ENCODE measurements at places on chromosomes 7 and 10. TPM values are rescaled to one million over a fixed set of nuclear protein-coding genes. Genes with fewer than 3 reads are reported as not detected.

Gene VIPR2
- total RNA-seq, result 3.2 TPM

GRCh38 chr10:127690176-127690835 lies 46.7 kb upstream of the FOXI2 start:
- H3K36me3 ChIP-seq, result no peaks in the 10 kb centered on the region
- H3K4me1 ChIP-seq, result no peaks in the 10 kb centered on the region
- H3K27me3 ChIP-seq, result no peaks in the 10 kb centered on the region

DNA sequence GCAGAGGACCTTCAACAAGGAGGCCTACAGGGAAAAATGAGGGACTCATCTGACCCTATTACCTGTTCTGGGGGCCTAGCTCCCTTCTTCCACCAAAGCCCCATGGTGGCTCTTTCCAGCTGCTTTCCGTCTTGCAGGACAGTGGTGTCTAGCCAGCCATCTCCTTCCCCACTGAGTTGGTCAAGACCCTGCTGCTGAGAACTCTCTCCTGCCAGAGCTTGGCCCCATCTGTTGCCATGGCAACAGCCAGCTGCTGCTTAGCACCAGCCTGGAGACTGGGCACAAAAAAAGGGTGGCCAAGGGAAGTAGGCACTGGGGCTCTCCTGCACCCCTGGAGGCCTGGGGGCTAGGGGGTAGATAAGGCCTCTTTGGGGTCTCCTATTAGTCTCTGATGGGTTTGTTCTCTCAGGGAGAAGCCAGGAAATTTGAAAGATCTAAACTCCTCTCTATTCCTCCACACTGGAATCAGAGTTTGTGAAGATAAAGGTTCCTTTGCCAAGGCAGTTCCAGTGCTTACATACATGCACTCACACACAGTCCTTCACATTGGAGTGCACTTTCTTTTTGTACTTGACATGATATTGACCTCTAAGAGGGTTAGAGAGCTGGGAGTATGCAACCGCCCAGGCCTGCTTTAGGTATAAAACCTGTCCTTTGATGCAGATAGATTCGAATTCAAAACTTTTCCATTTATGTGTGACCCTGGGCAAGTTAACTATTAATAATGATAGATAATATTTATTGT lies 15.8 kb downstream of the TSPAN33 start:
- H3K4me3 ChIP-seq, result no peak overlapping the region
- H3K4me1 ChIP-seq, result no peaks in the 10 kb centered on the region
- H3K27ac ChIP-seq, result no peak overlapping the region

- no peak for DNase-seq
- H3K27ac ChIP-seq, result no peak overlapping the region
- H3K27me3 ChIP-seq, result no peaks in the 10 kb centered on the region
- no peak overlapping the region for H3K4me3 ChIP-seq
- H3K4me1 ChIP-seq, result no peaks in the 10 kb centered on the region
- H3K36me3 ChIP-seq, result no peaks in the 10 kb centered on the region
These were observed 93.2 kb downstream of the TWIST1 start for GRCh38 chr7:19024261-19024660.

GRCh38 chr10:18308600-18308999 lies 168.4 kb downstream of the CACNB2 start:
- DNase-seq, result no peak
- no peak overlapping the region for H3K4me3 ChIP-seq
- H3K27ac ChIP-seq, result no peak overlapping the region
- no peaks in the 10 kb centered on the region for H3K36me3 ChIP-seq

- no peaks in the 10 kb centered on the region for H3K27me3 ChIP-seq
- no peak overlapping the region for H3K27ac ChIP-seq
- H3K4me3 ChIP-seq, result no peak overlapping the region
- no peak for DNase-seq
These were observed 30.1 kb downstream of the RBM33 start for GRCh38 chr7:155674556-155674955.

DNA sequence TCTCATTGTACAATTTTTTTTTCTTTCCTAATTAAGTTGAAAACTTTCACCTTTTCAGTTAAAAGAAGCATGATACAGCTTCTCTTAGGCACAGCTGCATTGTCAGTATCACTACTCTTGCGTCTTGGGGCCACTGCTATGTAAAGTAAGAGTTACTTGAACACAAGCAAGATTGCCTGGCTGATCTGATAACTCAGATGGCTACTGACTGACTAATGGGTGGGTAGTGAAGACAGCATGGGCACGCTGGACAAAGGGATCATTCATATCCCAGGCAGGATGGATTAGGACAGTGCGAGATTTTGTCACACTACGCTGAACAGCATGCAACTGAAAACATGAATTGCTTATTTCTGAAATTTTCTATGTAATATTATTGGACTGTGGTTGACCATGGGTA lies 11.6 kb upstream of the ADAMTS14 start:
- H3K4me1 ChIP-seq, result peaks cover 2% of the 10 kb centered on the region
- DNase-seq, result no peak
- no peak overlapping the region for H3K4me3 ChIP-seq
- H3K36me3 ChIP-seq, result no peaks in the 10 kb centered on the region
- H3K27me3 ChIP-seq, result no peaks in the 10 kb centered on the region

DNA sequence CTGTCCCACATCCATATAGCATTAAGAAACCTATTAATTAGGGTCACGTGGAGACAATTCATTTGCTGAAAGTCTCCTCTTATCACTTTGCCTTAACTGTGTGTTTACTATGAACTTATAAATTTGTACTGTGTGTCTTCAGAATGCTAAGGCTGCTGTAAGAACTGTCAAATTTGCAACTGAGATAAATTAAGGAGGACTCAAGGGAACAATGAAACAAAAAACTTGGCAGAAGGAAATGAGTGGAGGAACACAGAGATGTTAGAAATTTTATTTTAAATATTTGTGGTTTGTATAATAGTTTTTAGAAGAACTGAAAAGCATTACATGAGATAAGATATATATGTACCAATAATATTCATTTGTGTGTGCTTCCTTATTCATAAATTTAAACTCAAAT lies 1005.3 kb upstream of the SORCS1 start:
- no peaks in the 10 kb centered on the region for H3K36me3 ChIP-seq
- no peak for DNase-seq
- H3K4me3 ChIP-seq, result no peak overlapping the region

DNA sequence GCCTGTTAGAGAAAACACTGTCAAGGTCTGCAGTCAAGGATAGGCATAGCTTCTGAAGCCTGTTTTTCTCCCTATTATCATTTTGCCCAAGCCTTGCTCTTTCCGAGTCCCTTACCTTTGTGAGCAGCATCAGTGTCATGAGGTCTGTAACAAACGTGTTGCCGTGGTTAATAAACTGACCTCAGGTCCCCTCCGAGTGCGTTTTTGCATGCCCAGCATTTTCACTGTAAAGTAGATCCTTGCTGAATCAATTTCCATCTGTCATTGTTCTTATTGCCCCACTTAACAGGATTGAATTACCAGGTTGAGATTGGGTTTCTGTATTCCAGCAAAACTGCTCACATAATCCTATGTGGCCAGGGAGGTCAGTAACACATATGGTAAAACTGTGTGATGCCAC lies 110.3 kb downstream of the ZNF248 start:
- H3K27me3 ChIP-seq, result no peaks in the 10 kb centered on the region
- no peaks in the 10 kb centered on the region for H3K4me1 ChIP-seq
- no peak overlapping the region for H3K4me3 ChIP-seq
- no peak overlapping the region for H3K27ac ChIP-seq
- DNase-seq, result no peak
- no peaks in the 10 kb centered on the region for H3K36me3 ChIP-seq

Gene FLNC
- 25.7 TPM for total RNA-seq

- no peaks in the 10 kb centered on the region for H3K36me3 ChIP-seq
- H3K27me3 ChIP-seq, result no peaks in the 10 kb centered on the region
- no peaks in the 10 kb centered on the region for H3K4me1 ChIP-seq
- no peak for DNase-seq
- H3K4me3 ChIP-seq, result no peak overlapping the region
- H3K27ac ChIP-seq, result no peak overlapping the region
These were observed 13.2 kb upstream of the IFRD1 start for GRCh38 chr7:112437072-112437471.

DNA sequence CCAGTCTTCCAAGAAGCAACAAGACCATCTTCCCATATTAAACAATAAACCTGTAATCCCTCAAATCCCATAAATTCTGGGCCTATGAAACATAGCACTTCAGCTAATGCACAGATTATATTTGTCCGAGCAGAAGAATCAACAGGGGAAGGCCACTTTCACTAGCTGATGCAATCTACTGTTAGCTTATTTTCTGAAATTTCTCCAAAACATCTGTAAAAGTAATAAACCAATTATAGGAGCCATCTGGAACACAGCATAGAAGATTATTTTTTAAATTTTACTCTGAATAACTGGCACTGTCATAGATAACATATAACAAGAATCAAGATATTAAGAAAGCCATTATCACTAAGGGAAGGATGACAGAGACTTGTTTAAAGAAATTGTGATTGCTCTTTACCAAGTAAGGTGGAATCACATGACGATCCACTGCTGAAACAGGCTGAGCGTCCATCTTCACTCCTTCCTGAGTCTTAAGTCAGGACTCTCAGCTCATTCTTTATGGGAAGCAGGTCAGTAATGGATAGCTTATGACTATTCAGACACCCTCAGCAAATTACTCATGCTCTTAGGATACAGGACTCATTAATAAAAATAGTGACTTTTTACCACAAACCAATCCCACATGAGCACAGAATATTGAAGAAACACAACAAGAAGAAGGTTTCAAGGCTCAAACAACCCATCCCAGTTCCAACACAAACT lies 719.5 kb downstream of the XPNPEP1 start:
- no peak overlapping the region for H3K27ac ChIP-seq
- no peak for DNase-seq
- no peaks in the 10 kb centered on the region for H3K4me1 ChIP-seq
- H3K36me3 ChIP-seq, result no peaks in the 10 kb centered on the region
- H3K27me3 ChIP-seq, result no peaks in the 10 kb centered on the region
- H3K4me3 ChIP-seq, result no peak overlapping the region

GRCh38 chr10:59337201-59337652 lies 25.1 kb downstream of the FAM13C start:
- no peak overlapping the region for H3K4me3 ChIP-seq
- H3K36me3 ChIP-seq, result no peaks in the 10 kb centered on the region
- peak overlapping the region; percentile 60 for H3K27ac ChIP-seq
- no peaks in the 10 kb centered on the region for H3K27me3 ChIP-seq

Gene ELMO1
- 120 TPM for total RNA-seq

Gene UTF1
- total RNA-seq, result not detected

GRCh38 chr10:4048236-4048864 lies 263.3 kb upstream of the KLF6 start:
- H3K4me1 ChIP-seq, result peaks cover 3% of the 10 kb centered on the region
- H3K36me3 ChIP-seq, result no peaks in the 10 kb centered on the region
- no peak overlapping the region for H3K4me3 ChIP-seq
- H3K27ac ChIP-seq, result no peak overlapping the region

- no peak overlapping the region for H3K4me3 ChIP-seq
- no peak overlapping the region for H3K27ac ChIP-seq
These were observed 39.0 kb upstream of the ZMIZ1 start for GRCh38 chr10:79029478-79030390.

DNA sequence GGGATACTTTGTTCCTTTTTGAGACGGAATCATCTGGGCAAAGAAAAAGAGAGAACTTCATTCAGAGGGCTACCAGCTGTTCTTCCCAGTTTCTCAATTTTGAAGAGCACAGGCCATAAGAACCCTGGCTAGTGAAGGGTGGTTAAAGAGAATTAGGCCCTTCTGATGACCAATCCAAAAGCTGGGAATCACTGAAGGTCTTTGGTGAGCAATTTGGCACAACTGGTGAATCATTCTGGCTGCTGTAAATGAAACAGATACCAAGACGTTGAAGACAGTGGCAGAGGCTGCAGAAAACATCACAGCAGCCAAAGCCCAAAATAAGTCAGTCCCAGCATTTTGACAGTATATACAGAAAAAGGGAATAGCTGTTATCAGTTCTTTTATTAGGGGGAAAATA lies 5.1 kb downstream of the RAPGEF5 start:
- H3K4me3 ChIP-seq, result no peak overlapping the region
- peaks cover 46% of the 10 kb centered on the region for H3K4me1 ChIP-seq
- no peaks in the 10 kb centered on the region for H3K36me3 ChIP-seq
- DNase-seq, result no peak
- H3K27me3 ChIP-seq, result peaks cover 22% of the 10 kb centered on the region

DNA sequence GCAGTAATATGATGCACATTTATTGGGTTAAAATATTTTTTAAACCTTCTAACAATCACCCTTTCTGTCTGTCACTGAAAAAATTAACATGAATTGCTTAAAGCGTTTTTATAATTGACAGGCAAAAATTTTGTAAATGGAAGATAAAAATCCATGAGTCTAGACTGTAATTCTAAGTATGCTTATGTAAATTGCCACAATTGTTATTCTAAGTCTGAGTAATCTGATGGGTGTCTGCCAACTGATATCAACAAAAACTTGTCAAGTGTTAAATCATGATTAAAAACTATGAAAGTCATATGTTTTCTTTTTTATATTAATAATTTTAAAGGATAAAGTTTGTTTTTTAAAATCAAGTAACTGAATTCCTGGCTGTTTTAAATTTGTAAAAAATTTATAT lies 208.2 kb downstream of the CDK14 start:
- no peaks in the 10 kb centered on the region for H3K4me1 ChIP-seq
- no peaks in the 10 kb centered on the region for H3K27me3 ChIP-seq

Gene CNNM1
- 0.41 TPM for total RNA-seq

DNA sequence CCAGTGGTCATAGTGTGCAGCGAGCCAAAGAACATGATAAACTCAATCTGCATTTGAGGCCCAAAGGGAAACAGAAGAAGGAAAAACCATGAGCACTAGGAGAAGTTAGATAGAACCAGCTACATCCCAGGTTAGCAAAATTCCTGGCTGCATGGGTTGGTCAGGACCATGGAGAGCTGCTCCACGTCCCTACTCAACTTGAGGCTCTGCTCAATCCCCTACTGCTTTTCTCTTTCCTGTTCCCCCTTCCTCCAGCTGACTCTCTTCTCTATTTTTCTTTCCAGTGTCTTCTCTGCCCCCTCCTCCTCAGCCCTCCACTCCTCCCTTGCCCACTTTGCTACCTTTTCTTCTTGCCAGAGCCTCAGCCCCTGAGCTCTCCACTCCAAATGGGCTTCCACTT lies 21.9 kb upstream of the VSIR start:
- DNase-seq, result no peak
- H3K4me1 ChIP-seq, result no peaks in the 10 kb centered on the region
- H3K27ac ChIP-seq, result no peak overlapping the region
- no peaks in the 10 kb centered on the region for H3K27me3 ChIP-seq
- no peak overlapping the region for H3K4me3 ChIP-seq
- no peaks in the 10 kb centered on the region for H3K36me3 ChIP-seq

- no peaks in the 10 kb centered on the region for H3K4me1 ChIP-seq
- H3K27me3 ChIP-seq, result peaks cover 8% of the 10 kb centered on the region
- DNase-seq, result no peak
These were observed 90.9 kb downstream of the NEURL1 start for GRCh38 chr10:103584216-103585010.

DNA sequence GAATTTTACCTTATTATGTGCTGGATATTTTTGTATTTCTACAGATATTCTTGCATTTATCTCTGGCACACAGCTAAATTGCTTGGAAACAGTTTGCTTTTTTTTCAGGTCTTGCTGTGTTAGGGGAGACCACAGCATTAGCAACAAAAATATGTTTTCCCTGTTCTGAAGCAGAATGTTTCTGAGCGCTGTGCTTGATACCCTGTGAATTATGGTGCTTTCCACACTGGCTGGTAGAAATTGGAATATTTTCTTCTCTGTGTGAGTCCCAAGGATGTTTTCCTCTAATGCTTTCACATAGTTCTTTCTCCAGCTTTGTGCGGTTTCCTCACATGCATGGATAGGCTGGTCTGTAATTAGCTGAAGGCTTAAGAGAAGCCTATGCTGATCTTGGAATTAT lies 651.6 kb upstream of the IGFBP3 start:
- H3K27me3 ChIP-seq, result no peaks in the 10 kb centered on the region
- no peaks in the 10 kb centered on the region for H3K4me1 ChIP-seq
- H3K4me3 ChIP-seq, result no peak overlapping the region
- DNase-seq, result no peak
- H3K36me3 ChIP-seq, result no peaks in the 10 kb centered on the region
